ENCODE measurements at places on chromosomes 13 and 19.

GRCh38 chr13:98650396-98651107, 73.6 kb upstream of the STK24 start:
- no peak for DNase-seq

GRCh38 chr13:35131471-35131870, 189.4 kb downstream of the NBEA start:
- DNase-seq, result no peak

DNA sequence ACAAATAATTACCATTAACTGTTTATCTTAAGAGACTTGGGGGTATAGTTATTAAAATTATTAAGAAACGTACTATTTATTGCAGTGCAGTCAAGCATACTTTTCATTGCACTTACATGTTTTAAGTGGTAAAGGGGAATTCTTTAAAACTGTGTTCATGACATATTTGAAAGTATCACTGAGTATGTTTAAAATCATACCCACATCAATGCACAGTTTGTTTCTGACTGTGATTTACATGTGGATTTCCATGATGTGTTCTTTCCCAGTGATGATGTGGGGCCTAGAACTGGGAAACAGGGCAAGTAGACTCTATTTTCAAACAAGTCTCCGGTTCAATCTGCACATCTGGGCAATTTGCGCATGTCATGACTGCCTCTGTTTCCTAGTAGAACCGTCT, 340.5 kb upstream of the OBI1 start:
- no peak for DNase-seq

GRCh38 chr19:33687481-33688170, 65.9 kb downstream of the CHST8 start:
- no peak for DNase-seq

DNA sequence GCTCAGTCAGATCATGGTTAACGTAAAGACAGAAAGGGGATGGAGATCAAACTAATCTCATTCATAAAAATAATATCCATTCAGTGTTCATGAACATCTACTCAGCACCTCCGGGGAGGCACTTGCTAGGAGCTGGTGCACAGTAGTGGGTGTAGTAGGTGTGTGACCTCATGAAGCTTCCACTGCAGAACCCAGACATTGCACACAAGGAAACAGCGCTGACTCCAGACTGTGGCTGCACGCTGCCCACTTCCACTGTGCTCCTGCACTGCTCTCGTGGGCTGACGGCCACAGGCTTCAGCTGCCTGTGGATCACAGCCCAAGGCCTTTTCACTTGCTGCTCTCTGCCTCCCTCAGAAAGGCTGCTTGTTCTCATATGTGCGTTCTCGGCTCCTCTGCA, 214.4 kb upstream of the ZNF507 start:
- DNase-seq, result no peak

- DNase-seq, result no peak
Measured at GRCh38 chr13:46173656-46174055, 8.3 kb downstream of the LCP1 start.

DNA sequence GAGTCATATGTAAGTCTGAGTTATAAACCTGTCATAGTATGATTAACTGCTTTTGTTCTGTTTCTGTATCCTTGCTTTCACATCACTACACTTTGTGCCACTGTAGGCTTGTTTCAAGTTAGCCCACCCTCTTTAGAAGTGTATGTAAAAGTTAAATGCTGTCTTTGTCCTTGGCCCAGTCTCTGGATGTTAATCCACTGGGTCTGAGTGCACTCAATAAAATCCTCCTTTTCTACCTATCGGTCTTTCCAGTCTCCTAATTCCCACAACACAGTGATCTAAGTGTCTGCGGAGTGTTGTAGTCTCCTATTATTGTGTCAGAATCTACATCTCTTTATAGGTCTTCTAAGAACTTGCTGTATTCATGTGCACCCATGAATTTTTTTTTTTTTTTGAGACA, 14.1 kb downstream of the ZNF429 start:
- DNase-seq, result no peak

DNA sequence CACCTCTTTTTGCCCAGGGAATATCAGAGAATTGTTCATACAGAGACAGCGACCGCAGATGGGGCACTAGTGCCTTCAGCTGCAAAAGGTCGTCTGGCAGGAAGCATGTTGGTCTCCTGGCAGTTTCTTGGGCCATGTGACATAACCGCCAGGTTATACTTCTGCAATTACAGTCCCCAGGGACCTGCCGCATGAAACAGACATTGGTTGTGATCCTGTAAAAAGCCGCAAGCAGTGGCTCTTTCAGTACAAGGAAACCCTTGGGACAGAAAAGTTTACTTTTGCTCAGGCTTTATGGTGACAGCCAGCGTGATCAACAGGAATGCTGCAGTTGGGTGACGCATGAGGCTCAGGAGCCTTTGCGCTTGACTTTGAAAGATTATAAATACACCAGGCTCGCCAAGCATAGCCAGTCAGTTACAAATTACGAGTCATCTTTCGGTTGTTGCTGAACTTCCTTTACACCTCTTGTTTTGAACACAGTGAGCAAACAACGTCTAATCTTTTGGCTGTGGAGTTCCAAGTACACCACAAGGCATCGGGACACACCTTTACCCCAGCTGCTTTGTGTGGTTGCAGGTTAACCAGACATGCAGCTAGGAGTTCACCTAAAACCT, 50.5 kb upstream of the UBE2L5 start:
- DNase-seq, result peak; percentile 47

GRCh38 chr19:33557196-33557595, 35.6 kb upstream of the PEPD start:
- no peak for DNase-seq

Measured in stimulated activated CD4-positive, alpha-beta T cell treated with anti-CD3 and anti-CD28 coated beads, Interleukin-2, amount 100 ng/mL, for 24 hours (primary cell).